ENCODE measurements at places on chromosomes 7 and 10.

GRCh38 chr10:72065439-72066025 lies 22.8 kb downstream of the SPOCK2 start:
- no peaks in the 10 kb centered on the region for H3K27me3 ChIP-seq
- no peaks in the 10 kb centered on the region for H3K36me3 ChIP-seq
- peak overlapping the region; percentile 69 for H3K27ac ChIP-seq
- no peak overlapping the region for H3K4me3 ChIP-seq

DNA sequence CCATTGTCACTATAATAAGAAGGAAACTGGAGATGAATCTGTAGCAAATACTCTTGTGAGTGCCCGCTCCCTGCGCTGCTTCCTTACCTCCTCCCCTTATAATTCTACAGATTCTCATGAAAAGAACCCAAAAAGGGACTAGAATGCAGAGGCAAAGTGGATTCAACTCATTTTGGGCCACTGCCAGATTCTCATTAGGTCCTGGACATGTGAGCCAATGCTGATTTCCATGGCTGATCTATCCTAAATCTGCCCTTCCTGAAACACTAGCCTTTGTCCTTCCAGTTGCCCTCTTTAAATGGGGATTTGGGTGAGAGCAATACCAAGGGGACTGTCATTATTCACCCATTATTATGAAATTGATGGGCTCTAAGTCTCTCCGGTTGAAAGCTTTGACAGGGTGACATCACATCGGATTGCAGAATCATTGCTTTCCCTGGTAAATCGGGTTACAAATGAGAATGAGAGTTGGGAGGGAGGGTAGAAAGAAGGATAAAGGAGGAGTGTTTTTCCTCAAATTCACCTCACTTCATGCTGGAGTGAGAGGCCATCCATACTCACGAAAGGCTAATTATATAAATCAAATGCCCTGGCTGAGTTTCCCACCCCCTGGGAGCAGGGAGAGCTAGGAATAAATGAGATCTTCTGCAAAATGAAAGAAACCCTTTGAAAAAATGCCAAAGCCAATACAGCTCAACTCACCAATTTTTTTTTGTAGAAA lies 37.5 kb downstream of the PTN start:
- H3K4me3 ChIP-seq = no peak overlapping the region
- DNase-seq = no peak
- H3K27me3 ChIP-seq = no peaks in the 10 kb centered on the region
- no peak overlapping the region for H3K27ac ChIP-seq

- H3K4me1 ChIP-seq = no peaks in the 10 kb centered on the region
- H3K27me3 ChIP-seq = peaks cover 16% of the 10 kb centered on the region
- H3K36me3 ChIP-seq = no peaks in the 10 kb centered on the region
- no peak overlapping the region for H3K4me3 ChIP-seq
- DNase-seq = no peak
- H3K27ac ChIP-seq = no peak overlapping the region
Measured at GRCh38 chr10:110780704-110781103, 91.0 kb upstream of the PDCD4 start.

DNA sequence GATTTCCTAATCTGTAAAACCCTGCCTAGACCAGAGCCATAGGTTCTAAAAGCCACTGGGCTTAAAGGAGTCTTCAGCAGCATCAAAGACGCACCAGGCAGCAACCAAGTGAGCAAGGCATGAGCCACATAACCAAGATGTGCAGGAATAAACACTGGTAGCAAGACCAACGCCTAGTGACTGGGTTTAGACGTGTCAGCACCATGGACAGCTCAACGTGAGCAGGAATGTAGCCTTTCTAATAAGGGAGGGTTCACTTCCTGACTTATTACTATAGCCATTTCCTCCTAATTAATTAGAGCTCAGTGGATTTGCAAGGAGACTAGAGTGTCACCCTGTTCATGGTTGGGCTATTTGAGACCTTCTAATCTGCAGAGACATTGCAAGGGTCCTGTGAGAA lies 223.7 kb downstream of the LHFPL3 start:
- DNase-seq = no peak
- H3K4me1 ChIP-seq = no peaks in the 10 kb centered on the region
- H3K27ac ChIP-seq = no peak overlapping the region
- H3K4me3 ChIP-seq = no peak overlapping the region
- no peaks in the 10 kb centered on the region for H3K36me3 ChIP-seq

DNA sequence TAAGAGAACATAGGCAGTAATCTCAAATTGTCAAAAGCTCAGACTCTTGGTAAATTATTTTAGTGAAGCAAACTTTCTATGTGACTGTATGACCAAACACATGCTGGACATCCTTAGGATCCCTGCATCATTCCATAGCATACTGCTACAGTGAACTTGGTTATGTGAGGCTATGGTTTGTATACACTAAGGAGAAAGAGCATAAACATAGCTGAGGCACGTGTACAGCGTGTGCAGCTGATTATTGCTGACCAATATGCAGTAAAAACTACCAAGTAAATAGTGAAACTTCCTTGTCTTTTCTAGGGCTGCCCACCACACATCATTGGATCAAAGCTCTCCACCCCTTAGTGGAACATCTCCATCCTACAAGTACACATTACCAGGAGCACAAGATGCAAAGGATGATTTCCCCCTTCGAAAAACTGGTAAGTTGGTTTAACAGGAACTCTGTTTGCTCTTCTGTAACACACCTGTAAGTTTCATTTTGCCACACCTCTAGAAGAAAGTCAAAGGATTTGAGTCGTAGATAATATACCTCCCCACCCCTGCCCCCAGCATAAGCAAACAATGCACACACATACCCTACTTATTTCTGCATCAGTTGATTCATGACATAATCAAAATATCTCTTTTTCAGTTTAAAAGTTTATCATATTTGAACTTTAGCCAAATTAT lies 98.2 kb downstream of the HDAC9 start:
- H3K36me3 ChIP-seq = no peaks in the 10 kb centered on the region
- no peaks in the 10 kb centered on the region for H3K4me1 ChIP-seq
- no peak overlapping the region for H3K27ac ChIP-seq
- H3K27me3 ChIP-seq = no peaks in the 10 kb centered on the region
- H3K4me3 ChIP-seq = no peak overlapping the region

GRCh38 chr7:16514729-16515128 lies 11.9 kb upstream of the LRRC72 start:
- no peaks in the 10 kb centered on the region for H3K4me1 ChIP-seq
- H3K27me3 ChIP-seq = 0 out of 2 replicates have a peak, but pooled peaks cover 2% of the 10 kb centered on the region
- H3K4me3 ChIP-seq = no peak overlapping the region
- DNase-seq = no peak
- no peaks in the 10 kb centered on the region for H3K36me3 ChIP-seq

DNA sequence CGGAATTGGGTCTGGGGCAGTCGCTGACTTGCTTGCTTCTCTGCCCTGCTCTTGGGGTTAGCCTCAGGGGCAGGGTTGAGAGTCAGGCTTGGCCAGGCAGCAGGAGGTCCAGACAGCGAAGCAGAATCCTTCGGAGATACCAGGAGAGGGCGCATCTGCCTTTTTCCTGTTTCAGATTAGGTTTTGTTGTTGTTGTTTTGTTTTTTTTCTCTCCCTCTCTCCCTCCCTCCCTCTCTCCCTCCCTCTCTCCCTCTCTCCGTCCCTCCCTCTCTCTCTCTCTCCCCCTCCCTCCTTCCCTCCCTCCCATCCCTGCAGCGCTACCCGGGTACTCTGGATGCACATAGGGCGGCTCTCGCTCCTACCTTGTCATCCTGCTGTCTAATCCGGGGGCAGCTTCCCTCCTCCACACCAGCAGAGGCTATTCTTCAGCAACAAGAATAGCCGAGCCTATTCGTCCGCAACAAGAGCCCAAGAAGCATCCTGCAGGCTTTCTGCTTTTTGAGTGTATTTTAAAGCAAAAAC lies 758 bp upstream of the OPTN start:
- peak overlapping the region; percentile 88 for H3K4me3 ChIP-seq
- DNase-seq = no peak
- H3K27me3 ChIP-seq = no peaks in the 10 kb centered on the region
- peak overlapping the region; percentile 63 for H3K27ac ChIP-seq
- no peaks in the 10 kb centered on the region for H3K36me3 ChIP-seq
- H3K4me1 ChIP-seq = peaks cover 7% of the 10 kb centered on the region
